HFFc6 (cell line): ENCODE measurements at places on chromosomes 7 and 10. TPM values are rescaled to one million over a fixed set of nuclear protein-coding genes. Genes with fewer than 3 reads are reported as not detected.
A peak's percentile ranks its signal among the peaks of the same experiment; 100 is the strongest.

DNA sequence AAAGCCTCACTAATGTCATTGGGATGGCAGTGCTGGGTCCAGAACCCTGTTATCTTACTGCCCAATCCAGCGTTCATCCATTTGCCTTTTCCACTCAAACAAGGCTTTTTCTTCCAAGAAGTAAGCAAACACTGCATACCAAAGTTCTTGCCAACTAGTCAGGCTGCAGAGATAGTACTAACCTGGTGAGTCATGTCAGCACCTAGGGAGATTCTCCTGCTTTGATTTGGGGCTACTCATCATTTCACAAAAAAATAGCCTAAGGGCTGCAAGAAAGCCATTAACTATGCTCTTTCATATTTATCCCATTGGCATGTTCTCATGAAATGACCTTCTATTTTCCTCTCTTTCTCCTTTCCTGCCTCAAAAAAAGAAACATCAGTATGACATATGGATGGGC is 142.6 kb downstream of the TWIST1 start:
- peak overlapping the region; percentile 44; the same call in 1 of the 2 replicates for H3K27ac ChIP-seq
- H3K36me3 ChIP-seq, result peaks cover 9% of the 10 kb centered on the region; the same call in 1 of the 2 replicates
- H3K4me3 ChIP-seq, result no peak overlapping the region

The TMEM196 gene
- not detected in 3 replicates for total RNA-seq

DNA sequence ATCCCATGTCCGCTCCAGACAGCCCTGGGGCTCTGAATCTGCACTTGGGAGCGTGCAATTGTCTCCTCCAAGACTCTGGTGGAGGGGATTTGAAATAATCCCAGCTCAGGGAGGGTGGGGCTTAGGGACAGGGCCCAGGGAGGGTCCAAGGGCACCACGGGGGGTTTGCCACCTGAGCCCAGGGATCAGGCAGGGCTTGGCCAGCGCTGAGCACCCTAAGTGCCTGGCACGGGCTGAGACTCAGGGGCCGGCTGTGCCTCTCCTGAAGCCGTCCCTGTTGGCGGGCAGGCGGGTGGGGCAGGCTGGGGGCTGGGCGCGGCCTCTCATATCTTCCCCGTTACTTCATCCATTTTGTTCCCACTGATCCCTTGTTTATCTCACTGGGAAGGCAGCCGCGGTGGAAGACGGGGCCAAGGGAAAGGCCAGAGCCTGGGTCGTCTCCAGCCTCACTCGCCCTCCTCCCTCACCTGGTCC is 41.8 kb upstream of the ELN start:
- no peak overlapping the region for H3K4me3 ChIP-seq
- no peak for DNase-seq
- H3K36me3 ChIP-seq, result no peaks in the 10 kb centered on the region
- H3K27ac ChIP-seq, result no peak overlapping the region

DNA sequence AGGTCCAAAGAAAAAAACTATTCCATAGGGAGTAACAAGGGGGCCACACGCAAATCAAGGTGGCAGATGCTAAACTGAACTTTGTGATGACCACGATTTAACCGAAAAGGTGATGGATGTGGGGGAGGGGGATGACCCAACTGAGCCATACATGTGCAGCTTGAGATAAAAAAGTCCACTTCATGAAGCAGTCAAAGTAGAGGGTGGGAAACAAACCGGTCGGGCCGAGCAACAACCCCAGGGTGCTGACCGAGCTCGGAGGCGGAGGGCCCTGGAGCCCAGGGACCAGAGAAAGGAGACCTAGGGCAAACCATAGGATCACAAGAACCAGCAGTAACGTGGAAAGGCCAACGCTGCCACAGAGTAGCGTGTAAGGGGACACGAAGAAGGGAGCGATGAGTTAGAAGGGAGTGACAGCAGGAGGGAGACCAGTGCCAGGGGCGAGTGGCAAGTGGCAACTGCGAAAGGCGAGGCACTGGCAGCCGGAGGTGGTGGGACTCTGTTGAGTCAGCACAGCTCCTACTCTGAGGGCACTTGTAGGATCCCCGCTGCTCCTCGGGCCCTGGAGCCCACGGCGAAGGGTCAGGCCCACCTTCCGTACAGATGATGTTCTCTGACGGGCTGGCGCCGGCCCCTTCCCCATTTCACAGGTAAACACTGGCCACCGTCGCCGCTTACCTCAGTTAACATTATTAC is 540 bp downstream of the SNX13 start:
- DNase-seq, result peak; percentile 18
- no peaks in the 10 kb centered on the region for H3K36me3 ChIP-seq

DNA sequence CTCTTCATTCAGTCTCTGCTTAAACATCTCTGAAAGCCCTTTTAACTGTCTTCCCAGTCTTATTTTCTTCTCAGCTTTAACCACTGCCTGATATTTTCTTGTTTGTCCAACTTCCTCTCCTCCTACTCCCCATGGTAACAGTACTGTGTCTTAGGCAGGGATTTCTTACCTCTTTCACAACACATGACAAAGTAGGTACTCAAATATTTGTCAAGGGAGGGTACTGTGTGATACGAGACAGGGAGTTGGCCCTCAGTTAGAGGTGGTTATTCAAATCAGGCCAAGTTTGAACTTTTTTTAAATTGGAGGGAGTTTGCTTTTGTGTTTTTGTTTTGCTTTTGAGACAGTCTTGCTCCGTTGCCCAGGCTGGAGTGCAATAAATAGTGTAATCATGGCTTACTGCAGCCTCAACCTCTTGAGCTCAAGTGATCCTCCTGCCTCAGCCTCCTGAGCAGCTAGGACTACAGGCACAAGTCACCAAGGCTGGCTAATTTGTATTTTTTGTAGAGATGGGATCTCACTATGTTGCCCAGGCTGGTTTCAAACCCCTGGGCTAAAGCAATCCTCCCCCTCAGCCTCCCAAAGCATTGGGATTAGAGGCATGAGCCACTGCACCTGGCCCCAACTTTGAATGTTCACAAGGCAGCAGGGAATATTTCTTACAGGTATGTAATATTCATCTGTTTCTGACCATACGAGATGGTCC is 2.5 kb upstream of the KPNA7 start:
- H3K36me3 ChIP-seq, result no peaks in the 10 kb centered on the region
- peaks cover 26% of the 10 kb centered on the region for H3K4me1 ChIP-seq
- peaks cover 16% of the 10 kb centered on the region for H3K27me3 ChIP-seq
- H3K4me3 ChIP-seq, result no peak overlapping the region
- DNase-seq, result no peak

- H3K27me3 ChIP-seq, result peaks cover 5% of the 10 kb centered on the region
- peaks cover 17% of the 10 kb centered on the region for H3K36me3 ChIP-seq
- peak overlapping the region; percentile 61 for H3K27ac ChIP-seq
- H3K4me3 ChIP-seq, result peak overlapping the region; percentile 53
- peaks cover 97% of the 10 kb centered on the region for H3K4me1 ChIP-seq
Measured at GRCh38 chr7:30799976-30800661, 28.9 kb downstream of the MINDY4 start.

GRCh38 chr7:96330193-96330592 is 8.3 kb upstream of the SLC25A13 start:
- DNase-seq, result no peak
- peaks cover 3% of the 10 kb centered on the region; the same call in 1 of the 2 replicates for H3K27me3 ChIP-seq
- H3K36me3 ChIP-seq, result no peaks in the 10 kb centered on the region
- H3K4me1 ChIP-seq, result no peaks in the 10 kb centered on the region
- no peak overlapping the region for H3K27ac ChIP-seq

The MOGAT3 gene
- total RNA-seq, result not detected in 3 replicates

DNA sequence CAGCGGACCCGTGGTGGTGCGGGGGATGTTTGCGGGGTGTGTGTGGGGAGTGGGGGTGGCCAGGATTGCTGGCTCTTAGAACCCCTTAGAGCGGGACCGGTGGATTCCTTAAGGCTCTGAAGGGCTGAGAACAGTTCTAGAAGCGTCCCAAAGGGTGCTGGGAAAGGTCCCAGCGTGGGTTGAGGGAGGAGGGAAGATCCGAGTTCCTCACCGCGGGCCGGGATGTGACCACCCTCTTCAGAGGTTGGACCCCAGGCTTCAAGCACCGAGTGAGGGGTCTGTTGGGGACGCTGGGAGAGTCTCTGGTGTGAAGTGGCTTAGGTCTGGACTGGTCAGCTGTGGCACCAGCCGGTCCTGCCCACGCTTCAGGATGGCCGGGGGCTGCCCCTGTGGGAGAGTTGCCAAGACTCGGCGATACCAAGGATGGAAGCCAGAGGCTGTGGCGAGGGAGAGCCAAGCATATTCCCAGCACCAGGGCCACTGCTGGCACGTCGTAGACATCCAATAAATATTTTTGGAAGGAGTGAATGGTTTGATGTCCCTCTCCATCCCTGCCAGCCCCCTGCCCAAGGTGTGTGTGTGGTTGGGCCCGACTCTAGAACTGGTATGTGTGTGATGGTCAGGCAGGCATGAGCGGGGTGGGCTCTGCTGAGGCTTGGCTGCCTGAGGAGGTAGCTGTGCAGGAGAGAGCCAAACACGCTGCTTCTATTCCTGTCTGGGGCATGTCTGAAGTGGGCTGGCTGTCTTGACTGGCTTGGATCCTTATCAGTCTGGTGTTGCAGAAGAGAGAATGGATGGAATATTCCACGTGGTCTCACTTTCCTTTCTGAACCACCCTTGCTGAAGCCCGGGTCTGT is 19.2 kb downstream of the ZNF775 start:
- H3K4me3 ChIP-seq, result no peak overlapping the region
- peaks cover 40% of the 10 kb centered on the region for H3K4me1 ChIP-seq
- H3K27me3 ChIP-seq, result peaks cover 2% of the 10 kb centered on the region; the same call in 1 of the 2 replicates
- H3K36me3 ChIP-seq, result no peaks in the 10 kb centered on the region
- no peak for DNase-seq

The SORBS1 gene
- 0.26 and 0.42 TPM in 2 replicates for total RNA-seq

- no peak overlapping the region for H3K27ac ChIP-seq
- H3K27me3 ChIP-seq, result no peaks in the 10 kb centered on the region
Measured at GRCh38 chr10:31920538-31920937, 8.1 kb downstream of the ARHGAP12 start.

DNA sequence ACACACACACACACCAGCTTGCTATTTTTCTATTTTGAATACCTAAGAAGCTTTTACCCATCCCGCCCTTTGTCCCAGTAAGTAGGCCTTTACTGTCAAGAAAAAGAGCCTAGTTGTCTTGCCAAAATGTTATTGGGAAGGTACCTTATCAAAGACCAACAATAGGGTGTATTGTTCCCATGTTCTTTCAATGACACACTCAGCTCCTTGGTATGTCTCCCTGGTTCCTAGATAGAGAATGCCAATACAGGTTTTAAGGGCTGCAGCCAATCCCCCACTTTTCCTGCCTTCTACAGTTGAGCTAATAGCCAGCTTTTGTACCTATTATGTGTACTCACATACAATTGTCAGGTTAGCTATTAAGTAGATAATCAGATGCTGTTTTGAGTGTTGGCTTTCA is 92.0 kb upstream of the LRRTM3 start:
- DNase-seq, result no peak
- H3K27ac ChIP-seq, result no peak overlapping the region
- no peaks in the 10 kb centered on the region for H3K27me3 ChIP-seq
- peaks cover 44% of the 10 kb centered on the region for H3K4me1 ChIP-seq

DNA sequence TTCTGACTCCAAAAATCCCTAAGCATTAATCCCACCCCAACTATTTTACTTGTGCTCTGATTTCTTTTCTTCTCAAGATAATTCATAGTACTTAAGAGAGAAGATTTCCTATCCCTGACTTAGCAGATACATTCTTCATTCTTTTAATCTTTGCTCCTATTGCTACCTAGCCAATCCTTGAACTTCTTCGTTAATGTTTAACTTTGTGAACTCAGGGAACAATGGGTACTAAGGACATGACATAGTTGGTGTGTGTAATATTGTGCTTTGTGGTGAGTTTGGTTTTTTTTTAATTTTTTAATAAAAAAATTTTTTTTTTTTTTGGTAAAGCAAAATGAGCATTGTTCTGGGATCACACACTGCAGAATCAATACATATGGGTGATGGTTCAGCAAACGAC is 166.2 kb downstream of the CHCHD3 start:
- H3K4me1 ChIP-seq, result 0 out of 2 replicates have a peak, but pooled peaks cover 7% of the 10 kb centered on the region
- H3K36me3 ChIP-seq, result peaks cover 15% of the 10 kb centered on the region; the same call in 1 of the 2 replicates
- peaks cover 1% of the 10 kb centered on the region; the same call in 1 of the 2 replicates for H3K27me3 ChIP-seq
- H3K4me3 ChIP-seq, result no peak overlapping the region
- H3K27ac ChIP-seq, result no peak overlapping the region

DNA sequence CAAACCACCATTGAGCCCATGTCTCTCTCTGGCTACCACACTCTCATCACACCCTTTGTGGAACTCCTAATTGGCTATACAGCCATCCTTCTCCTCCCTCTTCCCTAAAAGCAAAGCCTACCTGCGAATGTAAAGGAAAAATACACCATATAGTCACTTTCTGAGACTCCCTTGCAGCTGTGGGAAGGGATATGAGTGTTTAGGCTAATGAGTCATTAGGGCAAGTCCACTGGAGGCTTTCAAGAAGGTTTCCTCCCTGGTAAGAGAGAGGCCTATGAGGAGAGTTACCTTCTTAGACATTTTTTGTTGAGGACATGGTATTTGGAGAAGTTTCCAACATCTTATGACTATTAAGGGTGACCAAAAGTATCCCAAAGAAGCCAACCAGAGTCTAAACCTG is 4.1 kb upstream of the TMEM243 start:
- no peak overlapping the region for H3K27ac ChIP-seq
- H3K36me3 ChIP-seq, result no peaks in the 10 kb centered on the region
- no peak overlapping the region for H3K4me3 ChIP-seq
- peaks cover 21% of the 10 kb centered on the region for H3K4me1 ChIP-seq

The PIK3CG gene
- not detected in 3 replicates for total RNA-seq

DNA sequence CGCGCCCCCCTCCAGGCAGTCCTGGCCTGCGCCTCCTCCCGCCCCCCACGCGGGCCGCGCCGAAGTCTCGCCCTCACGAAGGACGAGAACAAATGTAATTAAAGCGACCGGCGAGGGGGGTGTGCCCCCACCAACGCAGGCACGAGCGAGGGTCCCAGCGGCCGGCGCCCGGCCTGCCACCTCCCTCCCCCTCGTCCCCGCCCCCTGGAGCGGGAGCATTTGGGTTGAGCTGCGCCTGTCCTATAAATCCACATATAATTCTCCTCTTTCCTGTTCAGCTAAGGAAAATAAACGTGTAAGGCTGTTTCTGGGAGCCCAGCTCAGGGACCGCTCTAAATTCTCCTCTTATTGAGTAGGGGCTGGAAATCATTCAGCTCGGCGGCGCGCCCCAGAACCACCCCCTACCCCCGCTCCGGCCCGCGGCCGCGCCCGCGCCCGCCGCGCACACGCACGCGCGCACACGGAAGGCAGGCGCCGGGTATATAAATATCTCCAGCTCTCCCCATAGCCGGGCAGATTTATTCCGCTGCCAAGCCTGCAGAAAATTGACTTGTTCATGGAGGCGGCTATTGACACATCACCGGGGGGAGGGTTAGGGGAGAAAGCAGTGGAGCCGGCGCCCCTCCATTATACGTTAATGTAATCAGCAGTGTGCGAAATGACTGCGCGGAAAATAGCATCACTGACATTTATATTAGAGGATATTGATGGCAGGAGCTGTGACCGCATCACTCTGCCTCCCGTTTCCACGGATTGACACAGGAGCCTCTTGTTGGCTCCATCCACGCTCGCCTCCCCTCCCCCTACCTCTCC is 61.6 kb upstream of the BTRC start:
- peak overlapping the region; percentile 23; the same call in 1 of the 2 replicates for H3K4me3 ChIP-seq
- no peak overlapping the region for H3K27ac ChIP-seq
- H3K4me1 ChIP-seq, result no peaks in the 10 kb centered on the region
- H3K36me3 ChIP-seq, result no peaks in the 10 kb centered on the region
- peaks cover 36% of the 10 kb centered on the region for H3K27me3 ChIP-seq
- no peak for DNase-seq

- no peaks in the 10 kb centered on the region; the same call in none of the 2 replicates for H3K27me3 ChIP-seq
- H3K4me3 ChIP-seq, result no peak overlapping the region
- no peaks in the 10 kb centered on the region for H3K36me3 ChIP-seq
Measured at GRCh38 chr10:80530251-80530650, 7.5 kb upstream of the SH2D4B start.

- peak overlapping the region; percentile 35; the same call in 1 of the 2 replicates for H3K27ac ChIP-seq
- no peaks in the 10 kb centered on the region for H3K27me3 ChIP-seq
- peaks cover 33% of the 10 kb centered on the region for H3K36me3 ChIP-seq
- no peak for DNase-seq
- H3K4me1 ChIP-seq, result peaks cover 31% of the 10 kb centered on the region
Measured at GRCh38 chr10:131928248-131929095, 27.7 kb downstream of the PPP2R2D start.
